ENCODE measurements at places on chromosomes 4 and X. TPM values are rescaled to one million over a fixed set of nuclear protein-coding genes. Genes with fewer than 3 reads are reported as not detected.

Gene DSPP
- total RNA-seq, result not detected

Gene ATXN3L
- total RNA-seq, result not detected

Gene GATA1
- 0.27 TPM for total RNA-seq

Gene VEGFD
- total RNA-seq, result not detected

Gene GAK
- 161 TPM for total RNA-seq

Gene SUPT20HL2
- total RNA-seq, result not detected

Gene BMX
- total RNA-seq, result not detected

Gene ERCC6L
- total RNA-seq, result 4.7 TPM

Gene CENPE
- total RNA-seq, result 2.6 TPM

- DNase-seq, result no peak
These were observed at the start of gene STBD1 for GRCh38 chr4:76305971-76306881. Gene STBD1 (plus strand): TSS chr4:76306733. CDS start chr4:76306770, 37 bp downstream.

DNA sequence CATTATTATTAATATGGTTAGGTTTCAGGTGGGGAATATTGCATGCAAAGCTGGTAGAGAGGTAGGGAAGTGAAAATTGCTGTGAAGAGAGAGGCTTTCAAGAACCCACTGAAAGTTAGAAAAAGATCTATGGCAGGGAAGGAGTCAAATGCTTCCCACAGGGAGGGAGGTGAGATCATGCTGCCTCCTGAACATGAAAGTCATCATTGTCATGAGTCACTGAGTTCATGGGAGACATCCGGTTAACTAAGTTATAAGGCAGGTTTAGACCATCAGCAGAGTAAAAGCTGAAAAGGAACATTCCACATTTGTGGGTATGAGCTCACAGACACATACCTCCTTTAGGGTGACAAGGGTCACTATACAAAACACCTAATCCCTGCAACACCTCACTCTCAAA, 16.2 kb downstream of the GATB start:
- no peak for DNase-seq

DNA sequence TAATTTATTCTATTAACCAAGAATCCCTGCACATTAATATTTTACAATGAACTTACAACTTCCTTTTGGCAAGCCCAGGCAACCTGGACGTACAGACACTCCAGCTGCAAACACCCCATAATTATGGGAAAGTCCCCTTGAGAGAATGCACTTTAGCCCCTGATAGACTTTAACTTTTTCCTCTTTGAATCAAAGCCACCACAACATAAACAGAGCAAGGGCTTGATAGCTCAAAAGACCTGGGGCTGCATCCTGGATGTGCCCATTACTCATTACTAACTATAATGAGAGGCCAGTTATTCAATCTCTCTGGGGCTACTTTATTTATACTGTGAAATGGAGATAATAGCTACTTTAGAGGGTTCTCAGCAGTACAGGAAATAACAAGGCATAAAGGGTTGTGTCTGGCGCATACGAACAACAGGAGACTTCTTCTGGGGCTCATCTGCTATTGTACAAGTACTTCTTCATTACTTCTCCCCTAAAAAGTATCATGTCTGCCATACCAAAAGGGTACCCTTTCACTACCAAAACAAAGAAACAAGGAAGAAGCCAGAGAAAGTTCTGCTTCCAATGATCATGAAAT, 54.9 kb downstream of the CASK start:
- no peak for DNase-seq

DNA sequence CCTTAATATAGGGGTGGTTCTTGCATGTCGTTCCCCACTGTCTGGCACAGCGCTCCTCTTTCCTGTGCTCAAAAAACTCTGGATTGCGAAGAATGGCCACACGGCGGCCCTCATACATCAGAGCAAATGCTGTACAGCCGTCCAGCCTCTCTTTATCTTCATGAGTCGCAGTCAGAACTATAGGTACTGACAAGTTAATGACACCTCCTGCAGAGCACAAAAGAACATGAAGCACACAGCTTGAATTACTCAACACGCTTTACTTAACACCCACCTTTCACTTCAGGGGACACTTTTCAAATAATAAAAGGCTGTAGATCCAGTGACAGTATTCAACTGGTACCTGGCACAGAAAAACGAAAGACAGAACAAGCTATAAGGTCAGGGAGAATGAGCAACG, 65.3 kb downstream of the PAPSS1 start:
- DNase-seq, result no peak

GRCh38 chrX:13571136-13571535, 1.7 kb downstream of the EGFL6 start:
- no peak for DNase-seq

DNA sequence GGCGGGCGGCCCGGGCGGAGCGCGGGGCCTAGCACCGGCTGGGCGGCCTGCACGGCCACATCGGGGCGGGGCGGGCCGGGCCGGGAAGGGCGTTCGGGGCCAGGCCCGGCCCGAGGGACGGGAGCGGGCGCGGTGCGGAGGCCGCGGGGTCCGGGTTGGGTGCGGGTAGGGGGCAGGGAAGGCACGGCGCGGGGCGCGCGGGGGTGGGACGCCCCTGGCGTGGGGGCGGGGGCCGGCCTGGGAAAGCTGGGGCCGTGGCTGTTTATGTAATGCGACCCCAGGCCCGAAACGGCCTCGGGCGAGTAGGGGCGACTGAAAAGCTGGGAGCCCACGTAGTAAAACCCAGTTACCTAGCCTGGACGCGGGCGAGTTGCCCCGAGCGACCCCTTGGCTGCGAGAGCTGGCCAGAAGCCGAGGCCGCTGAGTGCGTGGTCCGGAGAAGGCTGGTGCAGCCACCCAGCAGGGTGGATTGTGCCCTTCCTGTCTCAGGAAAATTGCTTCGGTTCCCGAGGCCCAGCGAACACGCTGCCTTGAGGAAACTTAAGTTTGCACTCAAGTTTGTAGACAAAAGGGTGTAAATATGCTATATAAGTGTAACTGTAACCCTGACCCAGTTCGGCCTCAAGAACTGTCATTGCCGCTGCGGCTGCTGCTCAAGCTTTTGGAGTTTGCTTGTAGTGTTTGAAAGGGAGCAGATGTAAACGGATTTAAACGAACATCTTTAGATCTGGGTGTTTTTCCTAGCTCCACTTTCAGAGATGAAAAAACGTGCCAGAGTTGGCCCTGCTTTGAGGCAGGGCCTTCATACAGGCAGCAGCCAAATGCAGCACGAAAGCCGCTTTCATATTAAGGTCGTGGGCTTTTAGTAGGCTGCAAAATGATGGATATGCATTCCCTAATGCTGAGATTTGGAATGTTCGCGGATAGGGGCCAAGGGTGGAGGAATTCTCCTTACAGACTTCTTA, 674 bp downstream of the SEC24B start:
- DNase-seq, result no peak

DNA sequence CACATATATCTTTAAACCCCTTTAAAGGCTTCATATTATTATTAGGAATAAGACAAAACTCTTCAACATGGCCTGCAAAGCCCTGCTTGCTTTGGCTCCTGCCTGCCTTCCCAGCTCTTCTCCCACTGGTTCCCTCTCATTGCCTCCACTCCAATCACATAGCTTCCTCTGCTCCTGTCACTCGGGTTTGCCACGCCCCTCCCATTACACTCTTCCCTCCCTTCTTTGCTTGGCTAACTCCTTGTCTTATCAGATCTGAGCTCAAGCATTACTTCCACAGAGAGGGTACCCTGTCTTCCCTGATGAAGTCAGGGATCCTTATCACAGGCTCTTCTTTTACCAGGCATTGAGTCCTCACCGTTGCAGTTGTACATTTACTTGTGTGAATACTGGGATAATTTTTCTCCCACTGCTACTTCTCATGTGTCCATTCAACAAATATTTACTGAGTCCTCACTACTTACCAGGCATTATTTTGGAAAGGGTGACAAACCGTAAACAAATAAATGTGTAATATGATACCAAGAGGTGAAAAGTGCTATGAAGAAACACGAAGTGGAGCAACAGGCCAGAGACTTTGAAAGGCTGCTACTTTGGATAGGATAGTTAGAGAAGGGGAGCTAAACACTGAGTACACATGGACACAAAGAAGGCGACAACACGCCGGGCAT, 3.2 kb upstream of the VGLL1 start:
- DNase-seq, result no peak

DNA sequence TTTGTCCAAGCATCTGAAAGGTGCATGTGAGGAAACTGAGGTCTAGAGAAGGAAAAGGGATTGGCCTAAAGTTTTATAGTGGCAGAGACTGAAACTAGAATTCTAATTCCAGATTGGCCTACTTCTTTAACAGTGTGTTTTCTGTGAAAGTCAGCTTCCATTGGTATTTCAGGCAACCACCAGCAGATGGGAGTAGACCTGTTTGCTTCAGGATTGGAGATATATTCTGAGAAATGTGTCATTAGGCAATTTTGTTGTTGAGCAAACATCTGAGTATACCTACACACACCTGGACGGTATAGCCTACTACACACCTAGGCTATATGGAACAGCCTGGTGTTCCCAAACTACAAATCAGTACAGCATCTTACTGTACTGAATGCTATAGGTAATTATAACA, 207.3 kb upstream of the RADX start:
- DNase-seq, result no peak

DNA sequence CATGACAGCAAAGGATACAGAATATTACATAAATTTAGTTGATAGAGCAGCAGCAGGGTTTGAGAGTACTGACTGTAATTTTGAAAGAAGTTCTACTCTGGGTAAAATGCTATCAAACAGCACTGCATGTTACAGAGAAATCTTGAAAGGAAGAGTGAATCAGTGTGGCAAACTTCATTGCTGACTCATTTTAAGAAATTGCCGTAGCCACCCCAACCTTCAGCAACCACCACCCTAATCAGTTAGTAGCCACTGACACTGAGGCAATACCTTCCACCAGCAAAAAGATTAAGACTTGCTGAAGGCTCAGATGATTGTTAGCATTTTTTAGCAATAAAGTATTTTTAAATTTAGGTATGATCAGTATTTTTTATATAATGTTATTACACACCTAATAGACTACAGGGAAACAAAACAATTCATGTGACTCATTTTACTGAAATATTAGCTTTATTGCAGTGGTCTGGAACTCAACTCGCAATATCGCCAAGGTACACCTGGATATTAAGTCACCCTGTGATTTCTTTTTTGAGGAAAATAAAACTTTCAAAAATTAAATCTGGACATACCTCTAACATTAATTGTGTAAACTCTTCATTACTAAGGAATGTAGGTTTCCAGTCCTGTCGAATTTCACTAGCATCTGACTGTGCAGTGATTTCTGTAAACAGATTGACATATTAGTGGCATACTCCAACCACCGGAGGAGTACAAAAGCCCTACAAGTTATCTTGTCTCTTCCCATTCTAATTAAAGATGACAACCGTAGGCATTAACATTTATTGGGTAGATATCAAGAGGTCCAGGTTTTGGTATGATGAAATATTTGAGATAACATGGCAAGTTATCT, 71.1 kb downstream of the CLOCK start:
- DNase-seq, result no peak

GRCh38 chrX:119654112-119654531, 38.8 kb downstream of the SEPTIN6 start:
- peak; percentile 10 for DNase-seq

DNA sequence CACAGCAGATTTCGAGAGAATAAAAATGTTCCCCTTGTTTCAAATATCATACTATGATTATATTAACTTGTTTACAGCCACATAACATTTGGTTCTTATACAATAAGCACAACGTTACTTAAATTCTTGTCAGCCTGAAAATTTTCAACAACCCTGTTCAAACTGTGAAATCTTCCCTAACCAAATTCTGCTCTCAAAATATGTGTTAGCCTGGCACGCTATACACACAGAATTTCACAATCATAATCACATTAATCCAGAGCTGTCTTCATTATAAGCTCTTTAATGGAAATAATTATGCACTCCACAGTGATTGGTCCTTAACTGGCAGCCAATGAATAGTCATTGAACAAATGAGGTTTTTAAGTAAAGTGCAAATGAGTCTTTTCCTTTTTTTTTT, 7.3 kb upstream of the PRSS12 start:
- DNase-seq, result no peak

DNA sequence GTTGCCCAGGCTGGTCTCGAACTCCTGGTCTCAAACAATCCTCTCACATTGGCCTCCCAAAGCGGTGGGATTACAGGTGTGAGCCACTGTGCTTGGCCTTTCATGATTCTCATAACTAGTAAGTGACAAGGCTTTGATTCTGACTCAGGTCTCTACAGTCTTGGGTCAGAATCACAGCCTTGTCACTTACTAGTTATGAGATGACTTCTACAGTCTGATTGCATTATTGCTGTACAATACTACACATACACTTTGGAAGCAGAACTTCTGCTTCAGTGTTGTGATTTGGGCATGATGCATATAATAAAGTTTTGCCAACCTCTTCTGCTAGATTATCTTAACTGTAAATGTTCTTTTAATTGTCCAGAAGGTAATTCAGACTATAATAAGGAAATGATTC, 123.3 kb downstream of the KDM6A start:
- no peak for DNase-seq

DNA sequence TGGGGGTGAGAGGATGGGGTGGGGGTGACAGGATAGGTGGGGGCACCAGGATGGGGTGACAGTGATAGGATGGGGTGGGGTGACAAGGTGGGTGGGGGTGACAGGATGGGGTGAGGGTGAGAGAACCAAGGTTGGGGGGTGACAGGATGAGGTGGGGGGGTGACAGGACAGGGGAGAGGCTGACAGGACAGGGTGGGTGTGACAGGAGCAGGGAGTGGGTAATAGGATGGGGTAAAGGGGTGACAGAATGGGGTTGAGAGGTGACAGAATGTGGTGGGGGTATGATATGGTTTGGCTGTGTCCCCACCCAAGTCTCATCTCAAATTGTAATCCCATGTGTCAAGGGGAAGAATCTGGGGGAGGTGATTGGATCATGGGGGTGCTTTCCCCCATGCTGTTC, 26.0 kb downstream of the RNF212 start:
- DNase-seq, result no peak

DNA sequence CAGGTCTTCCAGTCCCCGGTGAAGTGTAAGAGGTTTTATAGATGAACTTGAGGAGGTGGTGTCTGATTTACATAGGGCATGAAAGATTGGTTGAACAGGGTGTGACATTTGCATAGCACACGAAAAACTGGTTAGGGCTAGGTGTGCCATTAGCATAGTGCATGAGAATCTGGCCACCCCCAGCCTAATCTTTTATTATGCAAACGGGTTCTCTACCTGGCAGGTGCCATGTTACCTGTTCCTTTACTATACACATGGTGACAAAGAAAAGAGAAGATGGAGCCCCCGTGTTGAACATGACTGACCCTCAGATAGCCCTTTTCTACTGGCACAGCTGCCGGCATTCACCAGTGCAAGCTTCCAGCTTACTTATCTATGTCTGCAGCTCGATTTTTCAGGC, 71.0 kb downstream of the UCHL1 start:
- no peak for DNase-seq

GRCh38 chr4:52106191-52106590, 55.1 kb downstream of the SPATA18 start:
- no peak for DNase-seq

DNA sequence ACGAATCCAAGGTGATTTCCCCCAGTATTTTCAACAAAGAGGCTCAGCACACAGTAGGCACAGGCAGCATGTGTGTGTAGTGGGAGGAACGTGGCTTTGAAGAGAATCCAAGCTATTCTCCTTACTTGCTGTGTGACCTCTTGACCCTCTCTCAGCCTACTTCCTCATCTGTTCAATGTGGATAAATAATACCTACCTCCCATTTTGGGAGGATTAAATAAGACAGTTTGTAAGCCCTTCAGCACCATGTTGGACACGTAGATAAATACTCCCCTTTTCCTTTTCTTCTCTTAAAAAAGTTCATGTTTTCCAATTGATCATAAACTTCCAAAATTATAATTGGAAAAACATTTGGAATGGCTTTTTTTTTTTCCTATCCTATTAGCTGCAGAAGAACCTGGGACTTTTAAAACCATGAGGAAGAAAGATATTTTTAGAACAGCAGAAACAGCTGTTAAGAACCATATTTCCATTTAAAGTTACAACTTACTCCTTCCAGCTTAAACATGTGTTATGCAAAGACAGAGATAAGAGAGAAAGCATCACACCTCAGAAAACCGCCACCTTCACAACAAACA, 56.1 kb upstream of the TMEM131L start:
- no peak for DNase-seq
